ENCODE measurements at places on chromosomes 12 and 14. TPM values are rescaled to one million over a fixed set of nuclear protein-coding genes. Genes with fewer than 3 reads are reported as not detected.

DNA sequence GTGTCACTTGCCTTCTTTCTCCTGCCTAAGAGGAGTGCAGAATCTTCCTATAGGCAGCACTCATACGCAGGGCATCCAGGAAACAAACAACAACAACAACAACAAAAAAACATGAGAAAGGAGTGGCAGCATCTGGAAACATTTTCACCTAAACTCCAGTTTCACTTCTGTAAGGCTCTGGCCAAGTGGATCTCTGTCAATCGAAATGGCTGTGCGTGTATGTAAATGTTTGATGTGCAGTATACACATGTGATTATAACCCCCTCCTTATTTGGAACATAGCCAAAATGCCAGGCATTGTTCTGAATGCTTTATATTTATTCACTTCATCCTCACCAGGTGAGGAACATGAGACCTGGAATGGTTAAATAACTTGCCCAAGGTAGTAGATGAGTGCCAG, 76.8 kb downstream of the COX16 start:
- DNase-seq: no peak

DNA sequence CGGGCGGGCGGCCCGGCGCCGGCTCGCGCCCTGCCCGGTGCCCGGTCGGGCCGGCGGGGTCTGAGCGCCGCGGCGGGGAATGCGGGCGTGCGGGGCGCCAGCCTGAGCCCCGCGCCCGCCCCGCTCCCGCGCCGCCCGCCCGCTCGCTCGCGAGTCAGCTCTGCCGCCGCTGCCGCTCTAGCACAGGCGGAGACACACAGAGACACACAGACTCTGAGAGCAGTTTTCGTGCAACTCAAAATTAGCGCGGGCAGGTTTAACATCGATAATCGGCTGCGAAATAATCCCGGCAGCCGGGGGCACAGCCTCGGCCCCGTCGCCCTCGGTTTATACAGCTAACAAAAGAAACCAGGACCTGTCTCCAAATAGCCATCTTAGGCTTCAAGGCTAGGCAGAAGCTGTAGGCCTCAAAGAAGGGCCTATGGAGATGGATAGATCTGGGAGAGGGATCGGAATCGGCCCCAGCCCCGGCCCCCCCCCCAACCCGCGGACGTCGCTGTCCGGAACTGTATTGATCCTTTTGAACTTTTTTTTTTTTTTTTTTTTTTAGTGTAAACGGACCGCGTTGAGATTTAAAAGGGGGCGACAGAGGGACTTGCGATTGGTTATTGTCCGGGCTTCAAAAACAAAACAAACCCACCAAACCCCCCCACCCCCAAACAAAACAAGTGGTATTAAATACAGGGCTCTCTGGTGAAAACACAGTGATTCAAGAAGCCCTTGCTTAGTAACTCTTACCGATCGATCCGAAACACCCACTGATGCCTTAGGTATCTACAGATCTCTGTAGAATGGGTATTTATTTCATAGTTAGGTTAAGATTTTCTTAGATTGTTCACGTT, 1.1 kb downstream of the ARID2 start:
- no peak for DNase-seq

- DNase-seq: no peak
Measured at GRCh38 chr12:56484566-56484965, 3.4 kb downstream of the GLS2 start.

- DNase-seq: no peak
Measured at GRCh38 chr12:23228101-23228500, 603.1 kb downstream of the ETNK1 start.

- no peak for DNase-seq
Measured at GRCh38 chr12:64318605-64319004, 72.0 kb downstream of the C12orf56 start.

- DNase-seq: no peak
Measured at GRCh38 chr12:70936203-70936813, 15.8 kb upstream of the PTPRR start.

Gene AMDHD1
- 0.71 TPM for total RNA-seq

Gene CD27
- total RNA-seq: not detected

Gene PLEKHD1
- 0.55 TPM for total RNA-seq
